Glutamatergic neuron (in vitro differentiated cells): ENCODE measurements at places on chromosomes 6 and 20. TPM values are rescaled to one million over a fixed set of nuclear protein-coding genes. Genes with fewer than 3 reads are reported as not detected.

GTF2H4 gene
- total RNA-seq: 67.2 TPM

EYS gene
- total RNA-seq: 13.2 TPM

GRCh38 chr6:131065112-131065823, 2.2 kb upstream of the EPB41L2 start:
- H3K4me1 ChIP-seq: peaks cover 10% of the 10 kb centered on the region
- no peak for DNase-seq
- H3K27ac ChIP-seq: no peak overlapping the region
- H3K27me3 ChIP-seq: peaks cover 7% of the 10 kb centered on the region

DNA sequence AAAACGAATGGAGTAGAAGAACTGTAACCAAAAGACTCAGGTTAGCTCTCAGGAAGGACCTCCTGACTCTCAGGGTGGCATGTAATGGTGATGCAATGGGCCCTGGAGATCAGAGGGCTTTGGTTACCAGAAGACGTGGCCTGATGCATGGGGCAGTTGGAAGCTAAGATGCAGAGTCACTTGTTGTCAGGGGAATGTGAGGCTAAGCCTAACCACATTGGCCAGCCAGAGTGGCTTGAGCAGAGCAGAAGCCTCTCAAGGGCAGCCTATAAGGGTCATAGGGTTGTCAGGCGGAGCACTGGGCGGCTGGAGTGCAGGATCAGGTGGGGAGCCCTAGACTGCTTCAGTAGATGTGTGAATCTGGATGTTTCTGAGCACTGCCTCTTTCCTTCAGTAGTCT, 5.9 kb downstream of the CNBD2 start:
- no peak overlapping the region for H3K4me3 ChIP-seq
- peaks cover 12% of the 10 kb centered on the region for H3K27me3 ChIP-seq
- H3K36me3 ChIP-seq: peaks cover 6% of the 10 kb centered on the region
- no peak overlapping the region for H3K27ac ChIP-seq
- H3K4me1 ChIP-seq: peaks cover 16% of the 10 kb centered on the region

GRCh38 chr6:20661721-20662120, 127.5 kb downstream of the CDKAL1 start:
- H3K27me3 ChIP-seq: no peaks in the 10 kb centered on the region
- no peak for DNase-seq
- peaks cover 22% of the 10 kb centered on the region for H3K4me1 ChIP-seq
- H3K36me3 ChIP-seq: no peaks in the 10 kb centered on the region

GRCh38 chr6:36985808-36986703, at the start of gene MTCH1:
MTCH1 (minus strand) TSS chr6:36986196; CDS start chr6:36986173, 23 bp downstream.
- peaks cover 7% of the 10 kb centered on the region for H3K27me3 ChIP-seq
- peak; percentile 90 for DNase-seq
- peaks cover 13% of the 10 kb centered on the region for H3K4me1 ChIP-seq

SEMG2 gene
- not detected for total RNA-seq

DNA sequence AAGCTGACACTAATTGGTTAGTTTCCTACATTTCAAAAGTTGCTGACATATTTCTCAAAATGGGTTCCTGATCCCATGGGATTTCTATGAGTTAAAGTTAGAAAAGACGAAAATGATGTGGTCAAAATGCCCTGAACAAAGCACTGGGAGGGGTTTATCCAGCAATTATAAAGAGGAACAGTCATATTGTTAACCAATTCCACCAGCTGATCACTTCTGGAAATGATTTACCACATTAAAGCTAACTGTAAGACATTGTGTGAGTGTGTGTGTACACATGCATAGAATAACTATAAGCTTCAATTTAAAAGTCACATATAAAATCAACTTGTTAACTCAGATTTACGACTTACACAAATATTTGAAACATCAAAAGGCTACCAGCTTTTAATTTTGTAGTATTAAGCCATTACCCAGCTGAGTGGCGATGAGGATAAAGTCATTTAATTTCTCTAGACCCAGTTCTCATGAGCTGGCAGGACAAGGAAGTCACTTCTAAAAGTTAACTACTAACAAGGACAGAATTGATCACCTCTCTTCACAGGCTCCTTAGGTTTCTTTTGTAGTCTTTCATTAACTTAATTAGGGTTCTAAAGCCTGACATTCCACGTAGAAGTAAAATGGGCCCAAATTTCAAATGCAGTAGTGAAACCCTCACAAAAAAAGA, 40.4 kb downstream of the MAN1A1 start:
- peaks cover 3% of the 10 kb centered on the region for H3K4me1 ChIP-seq
- peaks cover 4% of the 10 kb centered on the region for H3K36me3 ChIP-seq
- no peaks in the 10 kb centered on the region for H3K27me3 ChIP-seq
- H3K4me3 ChIP-seq: no peak overlapping the region

- peaks cover 27% of the 10 kb centered on the region for H3K27me3 ChIP-seq
- DNase-seq: peak; percentile 44
- no peak overlapping the region for H3K27ac ChIP-seq
- no peaks in the 10 kb centered on the region for H3K36me3 ChIP-seq
- H3K4me1 ChIP-seq: peaks cover 3% of the 10 kb centered on the region
Measured at GRCh38 chr6:10425975-10426780, 11.3 kb upstream of the TFAP2A start.

DNA sequence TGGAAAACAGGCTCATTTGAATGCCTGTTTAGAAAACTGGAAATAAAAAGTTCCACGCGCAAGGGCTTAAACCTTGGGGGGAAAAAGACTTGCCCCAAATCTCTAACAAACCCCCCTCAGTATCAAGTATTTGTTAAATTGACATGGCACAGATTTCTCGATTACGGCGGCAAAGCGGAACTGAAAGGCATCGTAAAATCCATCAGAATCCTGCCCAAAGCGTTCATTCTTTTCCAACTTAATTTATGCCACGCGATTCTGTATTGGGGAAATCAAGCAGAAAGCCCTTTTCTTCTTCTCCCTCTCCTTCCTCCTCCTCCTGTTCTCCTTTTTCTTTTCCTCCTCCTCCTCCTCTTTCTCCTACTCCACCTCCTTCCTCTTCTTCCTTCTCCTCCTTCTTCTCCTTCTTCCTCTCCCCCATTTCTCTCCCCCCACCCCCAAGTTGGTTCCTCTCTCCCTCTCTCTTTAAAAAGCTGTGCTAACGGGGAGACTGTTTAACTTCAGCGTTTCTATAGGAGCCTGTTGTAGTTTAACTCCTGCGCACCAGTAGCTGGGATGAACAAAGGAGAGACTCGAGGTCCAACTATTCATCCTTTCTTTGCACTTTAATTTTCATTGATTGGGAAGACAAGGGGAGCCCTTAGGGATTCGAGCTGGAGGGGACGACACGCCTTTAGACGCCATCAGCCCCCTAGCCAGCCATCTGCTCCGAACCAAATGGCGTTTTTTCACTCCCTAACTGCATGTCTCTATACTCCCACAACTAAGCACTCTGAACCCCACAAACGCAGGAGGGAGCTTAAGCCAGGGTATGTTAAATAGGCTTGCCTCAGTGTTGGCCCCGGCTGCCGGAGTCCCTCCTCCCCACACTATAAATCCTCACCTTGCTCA, 2.7 kb upstream of the DLL1 start:
- H3K27ac ChIP-seq: peak overlapping the region; percentile 72
- peak; percentile 70 for DNase-seq
- peaks cover 3% of the 10 kb centered on the region for H3K36me3 ChIP-seq
- peaks cover 34% of the 10 kb centered on the region for H3K4me1 ChIP-seq
- H3K4me3 ChIP-seq: peak overlapping the region; percentile 80
- peaks cover 36% of the 10 kb centered on the region for H3K27me3 ChIP-seq

DNA sequence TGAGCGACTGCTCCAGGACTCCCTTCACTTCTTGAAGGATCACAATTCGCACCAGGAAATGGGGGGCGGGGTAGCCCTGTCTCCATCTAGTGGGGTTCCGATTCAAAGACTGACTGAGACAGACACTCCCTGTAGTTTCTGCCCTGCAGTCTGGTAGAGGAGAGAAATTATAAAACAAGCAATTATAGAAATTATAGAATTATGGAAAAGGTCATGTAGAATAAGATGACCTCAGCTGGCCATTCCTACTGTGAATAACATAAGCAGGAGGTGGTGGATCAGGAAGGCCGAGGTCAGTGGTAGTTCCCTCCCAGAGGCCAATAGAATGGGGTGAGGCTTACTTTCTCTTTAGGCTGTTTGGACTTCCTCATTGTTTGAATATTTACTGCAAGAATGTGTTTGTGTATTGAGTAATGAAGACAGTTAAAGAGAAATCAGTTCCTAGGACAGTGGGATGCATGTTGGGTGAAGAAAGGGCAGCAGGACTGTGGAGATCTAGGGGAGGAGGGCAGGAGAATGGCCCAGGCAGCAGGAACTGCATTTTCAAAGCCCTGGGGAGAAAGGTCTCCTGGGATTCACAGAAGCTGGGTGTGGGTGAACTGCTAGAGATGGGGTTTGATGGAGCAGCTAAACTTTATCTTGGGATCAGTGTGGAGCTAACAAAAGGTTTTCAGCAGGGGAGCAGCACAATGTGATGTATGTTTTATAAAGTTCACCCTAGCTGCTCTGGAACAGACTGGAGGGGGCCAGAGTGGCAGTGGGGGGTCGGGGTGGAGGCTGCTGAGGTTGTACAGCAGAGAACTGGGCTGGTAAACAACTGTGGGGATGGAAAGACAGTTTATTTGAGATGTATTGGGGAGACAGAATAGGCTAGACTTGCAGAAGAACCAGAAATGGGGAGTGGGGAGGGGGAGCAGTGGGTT, 2.1 kb downstream of the ZNF341 start:
- no peak overlapping the region for H3K27ac ChIP-seq
- H3K4me1 ChIP-seq: peaks cover 6% of the 10 kb centered on the region
- H3K27me3 ChIP-seq: peaks cover 10% of the 10 kb centered on the region
- DNase-seq: no peak

ULBP2 gene
- 5.4 TPM for total RNA-seq

CST9L gene
- total RNA-seq: not detected

TFAP2A gene
- 0.32 TPM for total RNA-seq

SERPINB1 gene
- 8.2 TPM for total RNA-seq

- peak overlapping the region; percentile 65 for H3K4me3 ChIP-seq
- H3K27ac ChIP-seq: no peak overlapping the region
- H3K36me3 ChIP-seq: peaks cover 7% of the 10 kb centered on the region
- peaks cover 7% of the 10 kb centered on the region for H3K27me3 ChIP-seq
Measured at GRCh38 chr6:11096109-11096508, 2.5 kb downstream of the SMIM13 start.

DNA sequence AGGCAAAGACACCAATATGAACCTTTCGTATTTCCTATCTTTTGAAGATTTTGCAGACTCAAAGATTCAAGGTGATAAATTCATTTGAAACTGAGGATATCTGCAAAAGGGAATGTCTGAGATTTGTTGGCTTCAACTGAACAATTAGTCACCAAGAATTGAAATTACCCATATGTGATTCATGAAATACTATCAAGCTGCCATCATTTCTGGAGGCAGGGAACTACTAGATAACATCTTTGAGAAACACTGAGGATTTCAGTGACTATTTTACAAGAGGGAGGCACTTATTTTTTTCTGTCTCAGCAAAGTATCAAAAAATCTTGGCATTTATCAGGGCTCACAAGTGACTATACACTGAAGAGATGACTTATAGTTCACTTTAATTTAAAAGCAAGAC, 39.8 kb upstream of the MMS22L start:
- H3K36me3 ChIP-seq: peaks cover 6% of the 10 kb centered on the region
- DNase-seq: no peak
- no peaks in the 10 kb centered on the region for H3K4me1 ChIP-seq
- no peak overlapping the region for H3K4me3 ChIP-seq
- H3K27me3 ChIP-seq: no peaks in the 10 kb centered on the region
- H3K27ac ChIP-seq: no peak overlapping the region
